Renal cortical epithelial cell (primary cell): ENCODE measurements at places on chromosomes 11 and 22. TPM values are rescaled to one million over a fixed set of nuclear protein-coding genes. Genes with fewer than 3 reads are reported as not detected.

GRCh38 chr22:28855355-28856094 lies 27.8 kb upstream of the ZNRF3 start:
- peak; percentile 80 for DNase-seq

DNA sequence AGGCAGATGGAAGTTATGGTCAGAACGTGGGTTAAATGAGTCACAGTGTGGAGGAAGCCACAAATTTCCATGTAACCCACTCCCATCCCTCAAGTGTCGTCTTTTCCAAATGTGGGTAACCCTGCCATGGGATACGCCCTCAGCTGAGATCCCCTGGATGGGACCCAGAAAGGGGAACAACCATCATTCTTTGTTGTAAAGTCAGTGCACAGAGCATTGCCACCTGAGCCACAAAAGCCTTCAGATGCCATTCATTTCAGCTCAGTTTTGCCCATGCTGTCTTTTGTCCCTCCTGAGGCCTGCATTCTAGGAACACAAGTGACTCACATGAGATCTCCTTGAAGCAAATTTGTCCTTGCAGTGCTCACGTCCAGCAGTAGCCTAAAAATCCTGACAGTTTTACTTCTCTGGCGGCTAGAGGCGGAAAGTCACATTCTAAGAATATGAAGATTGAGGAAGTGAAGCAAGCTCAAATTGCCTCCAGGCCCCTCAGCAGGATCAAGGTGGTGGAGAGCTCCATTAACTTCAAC lies 30.6 kb downstream of the MMP13 start:
- DNase-seq, result peak; percentile 89

GRCh38 chr11:5242933-5243815 lies 6.5 kb downstream of the HBG1 start:
- no peak for DNase-seq

GRCh38 chr11:111565114-111565720 lies 24.7 kb downstream of the LAYN start:
- DNase-seq, result peak; percentile 68

DNA sequence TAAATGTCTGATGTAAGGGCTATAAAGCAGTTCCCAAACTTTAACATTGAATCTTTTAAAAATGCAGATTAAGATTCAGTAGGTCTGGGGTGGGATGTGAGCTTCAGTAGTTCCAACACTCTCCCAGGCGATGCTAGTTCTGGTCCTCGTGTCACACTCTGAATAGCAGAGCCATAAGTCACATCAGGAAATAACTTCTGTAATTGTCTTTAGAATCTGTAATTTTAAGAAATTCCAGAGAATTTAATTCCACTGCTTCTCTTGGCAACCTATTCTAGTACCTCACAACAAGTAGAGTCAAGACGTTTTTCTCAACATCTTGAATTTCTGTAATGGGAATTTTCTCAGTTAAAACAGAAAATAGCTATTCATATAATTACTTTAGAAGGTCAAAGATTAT lies 223.1 kb downstream of the TMEM135 start:
- DNase-seq, result no peak

DNA sequence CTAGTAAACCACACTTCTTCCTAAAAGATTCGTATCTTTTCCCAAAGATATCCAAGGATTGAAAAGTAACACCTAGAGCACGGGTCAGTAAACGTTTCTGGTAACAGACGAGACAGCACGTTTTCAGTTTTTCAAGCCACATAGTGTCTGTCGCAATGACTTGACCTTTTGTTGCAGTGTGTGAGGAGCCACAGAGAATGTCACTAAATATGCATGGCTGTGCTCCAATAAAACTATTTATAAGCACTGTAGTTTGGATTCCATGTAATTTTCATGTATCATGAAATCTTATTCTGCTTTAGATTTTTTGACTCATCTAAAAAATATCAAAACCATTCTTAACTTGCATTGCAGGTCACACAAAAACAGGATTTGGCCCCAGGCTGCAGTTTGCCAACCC lies 18.3 kb upstream of the MICAL3 start:
- DNase-seq, result no peak

- DNase-seq, result no peak
These were observed 9.3 kb downstream of the CXCR5 start for GRCh38 chr11:118892964-118893363.

GRCh38 chr11:129373489-129373953 lies 2.1 kb upstream of the BARX2 start:
- DNase-seq, result no peak

TCF20 gene
- 23.3 and 44.0 TPM in 2 replicates for total RNA-seq

ZBTB3 gene
- total RNA-seq, result 8.7 and 11.8 TPM in 2 replicates

DNA sequence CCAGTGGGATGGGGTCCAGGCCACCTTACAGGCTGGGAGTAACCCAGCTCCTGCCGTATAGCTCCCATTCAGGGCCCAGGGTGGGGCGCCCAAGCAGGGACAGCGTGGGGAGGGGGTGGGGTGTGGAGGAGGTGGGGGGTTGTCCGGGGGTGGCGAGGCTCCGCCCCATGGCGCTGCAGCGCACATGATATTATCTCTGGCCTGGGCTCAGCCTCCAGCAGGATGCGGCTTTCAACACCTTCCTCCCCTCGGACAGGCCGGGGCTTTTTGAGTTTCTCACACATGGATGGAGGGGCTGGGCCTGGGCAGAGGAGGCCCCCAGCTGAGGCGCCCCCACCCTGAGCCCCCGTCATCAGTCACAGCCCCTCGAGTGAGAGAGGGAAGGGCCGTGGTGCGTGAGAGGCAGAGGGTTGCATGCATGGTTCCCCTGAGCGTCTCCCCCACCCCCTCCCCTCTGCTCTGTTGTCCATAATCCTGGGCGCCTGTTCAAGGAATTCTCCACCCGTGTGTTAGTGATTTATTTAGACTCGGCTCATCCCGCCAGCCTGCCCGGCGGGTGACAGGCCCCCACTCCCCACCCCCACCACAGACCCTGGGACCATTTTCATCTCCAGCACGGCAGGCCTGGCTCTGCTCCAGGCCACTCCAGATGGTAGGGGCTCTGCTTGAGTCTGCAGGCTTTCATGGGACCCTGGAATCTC lies 44.9 kb downstream of the WNT11 start:
- DNase-seq, result no peak

- no peak for DNase-seq
These were observed 196.4 kb upstream of the PITPNB start for GRCh38 chr22:28115426-28115825.

DNA sequence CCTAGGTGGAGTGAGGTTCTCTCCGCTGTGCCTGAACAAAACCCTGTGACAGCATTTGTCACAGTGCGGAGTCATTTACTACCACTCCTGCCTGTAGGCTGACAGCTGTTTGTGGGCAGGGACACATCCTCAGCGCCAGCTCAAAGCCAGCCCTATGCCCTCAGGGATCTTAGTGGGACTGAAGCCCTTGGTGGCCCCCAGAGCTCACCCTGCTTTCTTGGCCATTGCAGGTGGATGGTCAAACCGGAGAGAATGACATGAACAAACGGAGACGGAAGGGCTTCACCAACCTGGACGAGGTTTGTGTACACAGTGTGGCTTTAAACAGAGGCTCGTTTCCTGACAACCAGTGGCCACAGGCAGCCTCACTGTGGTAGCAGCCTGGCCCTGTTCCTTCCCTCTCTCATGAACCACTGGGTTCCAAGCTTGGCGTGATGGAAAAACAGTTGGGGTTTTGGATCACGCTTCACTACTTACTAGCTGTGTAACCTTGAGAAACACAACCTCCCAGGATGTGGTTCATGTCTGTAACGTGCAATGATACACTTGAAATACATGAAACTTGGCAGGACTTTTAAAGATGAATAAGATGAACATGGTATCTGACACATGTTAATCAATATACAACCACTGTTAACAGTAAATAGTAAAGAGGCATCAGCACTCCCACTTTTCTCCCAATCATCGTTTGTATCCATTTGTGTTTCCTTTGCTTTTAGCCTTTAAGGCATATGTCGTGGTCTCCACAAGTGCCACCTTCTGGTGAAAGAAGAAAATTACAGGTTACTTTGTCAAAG lies 125.8 kb downstream of the MICAL2 start:
- DNase-seq, result peak; percentile 65

SYT12 gene
- total RNA-seq, result 0.87 and 10.6 TPM in 2 replicates

GRCh38 chr11:59198726-59199125 lies 14.0 kb downstream of the MPEG1 start:
- no peak for DNase-seq

DNA sequence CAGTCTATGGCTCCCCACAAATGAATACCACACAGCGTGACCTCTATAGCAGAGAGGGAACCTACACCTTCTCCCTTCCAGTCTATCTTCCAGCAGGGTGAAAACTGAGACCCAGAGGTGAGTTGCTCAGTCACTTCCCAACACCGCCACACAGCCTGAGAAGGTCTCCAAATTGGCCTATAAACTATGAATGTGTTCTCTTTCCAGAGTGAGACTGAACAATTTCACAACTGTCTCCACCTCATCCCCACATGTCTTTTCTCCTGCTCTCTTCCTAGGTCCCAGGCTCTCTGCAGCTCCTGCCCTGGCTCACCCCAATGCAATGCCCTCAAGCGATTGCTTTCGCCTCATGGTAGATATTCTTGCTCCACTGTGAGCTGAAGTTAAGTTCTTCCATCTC lies 14.0 kb downstream of the CLMP start:
- no peak for DNase-seq

KRTAP5-8 gene
- total RNA-seq, result not detected in 2 replicates

TUB gene
- under 0.01 and 0.55 TPM in 2 replicates for total RNA-seq

GRCh38 chr11:20647976-20648565 lies 21.3 kb upstream of the NELL1 start:
- DNase-seq, result peak; percentile 38
